Stimulated activated CD8-positive, alpha-beta memory T cell treated with anti-CD3 and anti-CD28 coated beads, Interleukin-12 subunit alpha, Interleukin-12 subunit beta, amount 100 ng/mL, for 4 hours (primary cell): ENCODE measurements at places on chromosomes 7 and 10.
A peak's percentile ranks its signal among the peaks of the same experiment; 100 is the strongest.

DNA sequence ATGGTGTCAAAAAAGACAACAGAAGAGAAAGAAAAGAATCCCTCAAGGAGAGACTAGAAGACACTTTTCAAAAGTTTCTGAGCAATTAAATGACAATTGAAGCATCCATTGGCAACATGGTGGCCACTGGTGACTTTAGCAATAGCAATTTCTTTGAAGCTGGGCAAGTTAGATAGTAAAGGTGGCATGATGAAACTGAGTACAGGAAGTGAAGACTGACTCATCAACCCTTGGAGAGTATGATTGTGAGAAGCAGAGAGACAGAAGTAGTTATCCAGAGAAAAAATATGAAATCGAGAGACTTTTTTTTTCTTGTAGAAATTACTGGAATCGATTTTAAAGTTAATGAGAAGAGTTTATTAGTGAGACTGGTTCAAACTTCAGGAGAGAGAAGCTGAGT is 52.5 kb downstream of the DGKB start:
- DNase-seq = no peak

- no peak for DNase-seq
Observed at GRCh38 chr10:62851442-62851841, 35.3 kb upstream of the EGR2 start.

- DNase-seq = peak; percentile 13
Observed at GRCh38 chr7:5629941-5630340, 151.5 kb downstream of the RNF216 start.

DNA sequence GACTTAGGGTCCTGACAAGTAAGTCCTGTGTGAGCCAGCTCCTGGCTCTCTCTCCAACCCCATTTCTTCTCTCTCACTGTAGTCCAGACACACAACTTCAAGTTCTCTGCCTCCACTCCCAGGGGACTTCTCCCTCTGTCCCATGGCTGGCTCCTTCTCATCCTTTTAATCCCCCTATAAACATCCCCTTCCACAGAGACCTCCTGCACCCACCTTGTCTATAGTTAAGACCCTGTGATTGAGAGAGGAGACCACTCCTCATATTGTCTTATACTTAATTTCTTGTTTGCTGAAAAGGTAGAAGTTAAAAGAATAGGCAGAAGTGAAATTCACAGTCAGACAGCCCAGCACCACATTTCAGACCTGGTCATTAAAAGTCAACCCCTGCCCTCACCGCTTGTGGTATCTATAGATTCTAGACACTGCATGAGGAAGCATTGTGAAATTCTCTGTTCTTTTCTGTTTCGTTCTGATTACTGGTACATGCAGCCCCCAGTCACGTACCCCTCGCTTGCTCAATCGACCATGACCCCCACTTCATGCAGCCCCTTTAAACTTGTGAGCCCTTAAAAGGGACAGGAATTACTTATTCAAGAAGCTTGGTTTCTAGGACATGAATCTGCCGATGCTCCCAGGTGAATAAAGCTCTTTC is 125.6 kb upstream of the FRMD4A start:
- no peak for DNase-seq

DNA sequence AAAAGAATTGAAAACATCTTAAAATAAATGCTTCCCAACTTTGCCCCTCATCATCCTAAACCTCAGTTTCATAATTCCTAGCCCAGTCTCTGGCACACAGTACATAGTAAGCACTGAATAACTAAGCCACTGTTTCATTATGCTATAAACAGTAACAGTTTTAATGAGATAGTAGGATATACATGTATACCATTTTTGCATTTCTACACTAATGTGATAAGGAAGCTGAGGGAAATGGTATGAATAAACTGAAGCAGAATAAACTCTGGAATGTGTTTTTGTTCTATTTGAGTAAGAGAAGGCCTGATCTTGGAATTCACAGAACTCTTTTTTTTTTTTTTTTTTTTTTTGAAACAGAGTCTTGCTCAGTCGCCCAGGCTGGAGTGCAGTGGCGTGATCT is 8.8 kb downstream of the NAPEPLD start:
- no peak for DNase-seq

DNA sequence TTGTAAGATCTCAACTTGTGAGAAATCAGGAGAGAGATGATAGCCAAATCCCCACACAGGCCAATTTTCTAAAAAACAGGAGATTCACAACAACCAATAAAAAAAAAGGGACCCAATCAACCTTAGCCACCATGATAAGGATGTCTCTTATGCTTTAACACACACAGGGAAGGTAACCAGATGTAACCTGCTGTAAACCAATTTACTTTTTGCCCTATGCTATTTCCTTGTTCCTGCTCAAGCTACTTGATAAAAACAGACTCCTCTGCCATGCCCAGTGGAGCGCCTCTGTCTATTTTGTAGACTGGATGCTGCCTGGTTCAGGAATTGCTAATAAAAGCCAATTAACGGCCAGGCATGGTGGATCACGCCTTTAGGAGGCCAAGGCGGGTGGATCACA is 123.5 kb upstream of the NPVF start:
- no peak for DNase-seq

GRCh38 chr7:109879287-109879828 is 1211.6 kb upstream of the LRRN3 start:
- no peak for DNase-seq

- DNase-seq = no peak
Observed at GRCh38 chr10:36765782-36766414, 359.5 kb upstream of the ANKRD30A start.

GRCh38 chr7:141328290-141328689 is 222.9 kb upstream of the AGK start:
- DNase-seq = no peak

DNA sequence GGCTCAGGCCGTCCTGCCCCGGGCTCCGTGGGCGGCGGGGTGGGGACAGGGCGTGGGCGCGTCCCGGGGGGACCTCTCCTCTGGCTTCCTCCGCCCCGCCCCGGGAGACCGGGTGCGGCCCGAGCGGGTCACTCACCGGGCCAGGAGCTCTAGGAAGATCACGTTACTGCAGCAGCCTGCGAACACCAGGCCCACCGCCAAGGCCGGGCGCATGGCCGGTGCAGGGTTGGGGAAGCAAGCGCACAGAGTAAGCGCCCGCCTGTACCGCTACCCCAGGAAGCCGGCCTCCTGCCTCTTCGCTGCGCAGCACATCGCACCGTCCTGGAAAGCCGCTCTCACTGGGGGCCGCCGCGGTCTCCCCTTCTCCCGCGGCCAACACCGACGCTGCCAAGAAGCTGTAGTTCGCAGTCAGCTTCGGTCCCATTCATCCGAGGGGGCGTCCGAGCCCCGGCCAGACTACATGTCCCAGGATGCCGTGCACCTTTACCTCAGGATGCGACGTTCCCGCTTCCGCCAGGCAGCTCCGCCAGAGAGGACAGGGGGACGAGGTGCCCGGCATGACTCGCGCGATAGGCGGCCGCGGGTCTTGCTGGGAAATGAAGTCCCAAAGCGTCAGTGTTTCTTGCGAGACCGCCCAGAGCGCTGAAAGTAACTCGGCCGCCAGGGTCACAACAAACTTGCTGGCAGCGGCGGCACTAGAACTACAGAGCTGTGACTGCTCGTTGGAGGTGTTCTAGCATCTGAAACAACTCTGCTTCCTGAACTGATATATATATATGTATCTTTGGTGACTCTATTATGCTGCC is at the start of gene SLC35B4:
Gene SLC35B4, minus strand, starts transcription at position 392 of the 806 bp plus-strand sequence. Its CDS starts 179 bp downstream, at position 213.
- DNase-seq = peak; percentile 91
